ENCODE measurements at places on chromosomes 6 and 20.

DNA sequence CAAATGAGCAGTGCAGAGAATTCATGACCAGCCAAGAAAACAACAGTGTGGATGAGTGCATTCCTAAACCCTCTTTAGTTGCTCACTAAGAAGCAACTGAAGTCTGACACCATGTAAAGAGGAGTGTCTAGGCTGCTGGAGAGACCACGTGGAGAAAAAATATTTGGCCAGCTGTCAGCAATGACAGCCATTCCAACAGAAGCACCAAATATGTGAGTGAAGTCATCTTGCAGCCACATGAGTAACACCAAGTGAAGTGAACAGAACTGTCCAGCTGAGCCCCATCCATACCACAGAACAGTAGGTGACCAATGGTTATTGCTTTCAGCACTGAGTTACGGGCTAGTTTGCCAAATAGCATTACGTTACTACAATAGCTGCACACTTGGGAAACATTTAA lies 89.4 kb downstream of the TBXT start:
- DNase-seq = no peak

- no peak for DNase-seq
These were observed 81.6 kb downstream of the C6orf118 start for GRCh38 chr6:165227644-165228329.

- no peak for DNase-seq
These were observed 147.0 kb downstream of the CDKAL1 start for GRCh38 chr6:20681243-20681684.

DNA sequence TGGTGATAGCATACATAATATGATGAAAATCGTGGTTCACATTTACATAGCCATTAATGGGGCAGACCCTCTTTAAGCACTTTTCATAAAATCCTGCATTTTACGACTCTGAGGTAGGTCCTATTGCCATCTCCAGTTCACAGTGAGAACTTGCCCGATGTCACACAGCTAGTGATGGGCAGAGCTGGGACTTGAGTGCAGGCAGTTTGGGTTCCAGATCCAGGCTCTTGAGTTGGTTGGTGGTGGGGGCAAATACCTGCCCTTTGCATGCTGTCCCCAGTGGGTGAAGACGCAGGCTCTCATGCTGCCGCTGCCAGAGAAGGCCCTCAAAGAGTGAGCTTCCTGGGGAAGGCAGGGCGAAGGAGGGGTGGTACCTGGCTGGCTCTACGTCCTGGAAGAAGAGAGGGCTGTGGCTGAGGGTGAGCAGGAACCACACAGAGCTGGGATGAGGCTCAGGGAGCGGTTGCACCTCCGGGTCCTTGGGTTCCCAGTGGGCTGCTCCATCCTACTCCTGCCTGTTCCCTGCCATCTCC lies 6.1 kb upstream of the BAK1 start:
- no peak for DNase-seq

DNA sequence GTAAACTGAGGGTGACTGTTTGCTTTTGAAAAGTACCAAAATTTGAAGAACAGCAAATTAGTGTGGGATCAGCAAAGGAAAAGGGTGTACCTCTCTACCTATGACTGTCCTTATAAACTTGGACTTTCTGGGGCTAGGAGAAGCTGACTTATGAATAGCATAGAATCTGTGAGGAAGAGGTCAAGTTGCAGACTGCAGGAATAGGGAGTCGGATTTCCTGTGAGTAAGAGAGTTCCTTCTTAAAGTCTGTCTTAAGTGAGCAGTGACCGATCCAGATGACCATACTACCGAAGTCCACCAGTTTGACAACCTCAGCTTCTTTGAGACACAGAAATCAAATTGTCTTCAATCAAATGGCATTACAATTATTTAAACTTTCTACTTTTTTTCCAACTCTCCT lies 708.7 kb downstream of the UTRN start:
- DNase-seq = no peak

- no peak for DNase-seq
These were observed 7.3 kb downstream of the ZKSCAN3 start for GRCh38 chr6:28357036-28357435.

Data from DMS79 treated with DMSO at 0.1 percent for 48 hours (cell line).